ENCODE measurements at places on chromosomes 1 and 21. TPM values are rescaled to one million over a fixed set of nuclear protein-coding genes. Genes with fewer than 3 reads are reported as not detected.

DNA sequence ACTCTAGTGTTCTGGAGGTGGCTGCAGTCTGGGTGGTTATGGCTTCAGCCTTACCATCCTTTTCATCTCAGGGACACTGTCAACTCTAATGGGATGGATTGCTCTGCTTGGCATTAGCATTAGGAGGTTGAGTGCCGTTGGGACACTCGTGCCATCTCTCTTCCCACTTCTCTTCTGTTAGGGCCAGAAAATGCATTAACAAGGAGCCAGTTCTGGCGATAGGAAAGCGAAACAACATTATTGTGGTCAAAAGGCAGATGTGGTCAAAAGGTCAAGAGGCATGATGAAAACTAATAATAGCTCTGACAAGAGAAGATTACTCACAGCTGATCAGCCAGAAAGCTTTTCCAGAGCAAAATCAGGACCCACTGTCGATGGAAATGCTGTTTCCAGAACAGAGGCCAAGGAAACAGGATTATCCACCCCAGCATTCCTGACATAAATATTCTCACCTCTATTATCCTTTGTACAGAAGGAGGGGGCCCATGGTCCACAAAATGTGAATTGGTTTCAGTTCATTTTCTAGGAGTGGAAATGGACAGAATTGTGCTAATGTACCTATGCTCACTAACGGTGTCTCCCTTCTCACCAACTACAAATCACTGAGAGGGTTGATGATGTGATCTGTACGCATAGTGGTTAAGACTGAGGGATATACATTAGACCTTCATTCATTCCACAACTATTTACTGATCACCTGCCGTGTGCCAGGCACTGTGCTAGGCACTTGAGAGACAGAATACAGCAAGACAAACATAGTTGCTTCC is 72.0 kb downstream of the ST6GALNAC5 start:
- no peak for DNase-seq
- H3K27ac ChIP-seq: no peak overlapping the region
- no peaks in the 10 kb centered on the region for H3K4me1 ChIP-seq
- H3K4me3 ChIP-seq: no peak overlapping the region

DNA sequence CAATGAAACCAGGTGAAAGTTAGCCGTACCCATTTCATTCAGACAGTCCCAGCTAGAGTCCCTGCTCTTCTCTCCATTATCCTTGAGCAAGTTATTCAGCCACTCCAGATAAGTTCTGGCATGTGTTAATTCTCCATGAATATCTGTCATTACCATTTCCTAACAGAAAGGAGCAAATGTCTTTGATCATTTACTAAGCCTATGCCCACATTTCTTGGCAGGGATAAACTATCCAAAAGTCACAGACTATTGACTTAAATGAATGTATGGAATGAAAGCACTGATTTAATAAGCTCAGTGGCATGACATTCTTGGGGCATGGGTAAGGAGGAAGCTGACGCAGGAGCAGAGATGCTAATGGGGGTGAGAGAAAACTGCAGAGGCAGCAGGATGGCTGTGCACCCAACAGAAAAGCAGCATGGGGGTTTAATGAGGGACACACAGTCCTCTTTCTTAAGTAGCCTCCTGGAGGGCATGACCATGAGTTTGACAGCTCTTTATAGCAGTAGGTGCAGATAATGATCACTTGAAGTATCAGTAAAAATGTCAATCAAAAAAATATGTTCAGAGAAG is 17.6 kb upstream of the DHCR24 start:
- no peaks in the 10 kb centered on the region for H3K36me3 ChIP-seq
- H3K4me1 ChIP-seq: no peaks in the 10 kb centered on the region
- no peak for DNase-seq
- no peak overlapping the region for H3K27ac ChIP-seq

LYPLAL1 gene
- total RNA-seq: 37.7 TPM

- DNase-seq: peak; percentile 69
- H3K27me3 ChIP-seq: no peaks in the 10 kb centered on the region
- no peaks in the 10 kb centered on the region for H3K36me3 ChIP-seq
- peaks cover 29% of the 10 kb centered on the region for H3K4me1 ChIP-seq
- H3K27ac ChIP-seq: peak overlapping the region; percentile 95
These were observed 48.6 kb downstream of the ITPKB start for GRCh38 chr1:226690460-226690982.

- no peak overlapping the region for H3K4me3 ChIP-seq
- no peaks in the 10 kb centered on the region for H3K27me3 ChIP-seq
- peak overlapping the region; percentile 55 for H3K27ac ChIP-seq
- H3K36me3 ChIP-seq: no peaks in the 10 kb centered on the region
- peaks cover 8% of the 10 kb centered on the region for H3K4me1 ChIP-seq
- DNase-seq: peak; percentile 38
These were observed 10.6 kb upstream of the GADD45A start for GRCh38 chr1:67674260-67675011.

GRCh38 chr1:80245813-80246212 is 1239.3 kb upstream of the ADGRL4 start:
- no peak overlapping the region for H3K4me3 ChIP-seq
- H3K27me3 ChIP-seq: no peaks in the 10 kb centered on the region
- no peak overlapping the region for H3K27ac ChIP-seq
- DNase-seq: no peak

GRCh38 chr21:42755031-42755665 is 101.7 kb downstream of the PDE9A start:
- H3K27me3 ChIP-seq: no peaks in the 10 kb centered on the region
- H3K36me3 ChIP-seq: no peaks in the 10 kb centered on the region
- no peak overlapping the region for H3K27ac ChIP-seq
- DNase-seq: no peak
- H3K4me3 ChIP-seq: no peak overlapping the region

DNA sequence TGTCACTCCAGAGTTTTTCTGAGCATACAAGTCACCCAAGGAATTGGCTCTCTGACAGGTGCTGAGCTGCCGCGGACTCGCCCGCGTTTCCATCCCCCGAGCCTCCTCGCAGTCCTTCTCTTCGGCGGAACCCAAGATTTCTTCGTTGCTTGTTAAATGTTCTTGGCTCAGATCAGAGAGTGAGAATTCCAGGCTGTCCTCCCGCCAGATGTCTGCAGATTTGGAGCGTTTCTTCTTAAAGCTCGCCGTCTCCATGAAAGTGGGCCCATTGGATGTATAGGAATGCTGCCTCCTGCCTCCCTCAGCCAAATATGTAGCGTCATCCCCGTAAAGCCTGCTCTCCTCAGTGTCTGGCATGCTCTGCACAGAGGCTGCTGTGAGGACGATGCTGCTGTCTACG is 77.8 kb downstream of the TIAM1 start:
- H3K27me3 ChIP-seq: no peaks in the 10 kb centered on the region
- no peak overlapping the region for H3K4me3 ChIP-seq
- no peaks in the 10 kb centered on the region for H3K36me3 ChIP-seq

DNA sequence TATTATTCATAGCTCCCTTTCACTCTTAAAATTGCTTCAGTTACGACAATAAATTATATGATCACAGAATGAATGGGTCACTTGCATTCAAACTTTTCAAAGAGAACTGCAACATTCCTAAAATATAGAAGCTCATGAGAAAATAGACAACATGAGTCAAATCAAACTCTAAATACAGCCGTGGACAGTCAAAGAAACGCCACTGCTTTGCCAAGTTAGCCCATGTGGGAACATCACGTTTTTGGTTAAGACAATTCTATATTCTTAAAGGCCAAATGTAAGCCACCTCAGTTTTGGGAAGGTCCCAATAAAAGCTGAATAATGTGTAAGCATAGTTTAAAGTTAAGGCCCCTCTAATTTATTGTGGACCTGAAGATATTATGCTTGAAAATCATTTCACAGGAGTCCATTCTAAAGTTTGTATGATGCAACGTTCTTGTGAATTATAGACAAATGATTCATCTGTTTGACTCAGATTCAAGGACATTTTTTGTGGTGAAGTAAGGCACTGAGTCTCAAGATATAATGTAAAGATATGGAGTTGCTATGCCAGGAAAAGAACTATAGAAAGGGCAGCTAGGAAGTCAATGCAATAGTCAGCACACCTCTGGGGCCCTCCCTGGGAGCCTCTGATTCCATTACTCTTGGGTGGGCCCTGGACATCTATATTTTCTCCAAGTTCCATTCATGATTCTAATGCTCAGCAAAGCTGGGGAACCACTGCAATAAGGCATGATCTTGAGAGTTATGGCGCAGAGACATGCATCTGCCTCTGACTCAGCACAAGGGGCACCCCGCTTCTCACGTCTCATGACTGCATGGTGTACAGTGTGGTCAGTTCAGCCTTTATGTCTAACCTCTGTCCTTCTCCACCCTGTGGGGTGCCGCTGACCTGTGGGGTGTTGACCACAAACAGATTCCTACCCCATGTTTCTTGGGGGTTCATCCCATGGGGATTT is 33.9 kb downstream of the ETS2 start:
- H3K27ac ChIP-seq: no peak overlapping the region
- H3K27me3 ChIP-seq: no peaks in the 10 kb centered on the region
- H3K36me3 ChIP-seq: no peaks in the 10 kb centered on the region
- no peak for DNase-seq
- H3K4me3 ChIP-seq: no peak overlapping the region

- H3K27me3 ChIP-seq: no peaks in the 10 kb centered on the region
- no peak overlapping the region for H3K4me3 ChIP-seq
- H3K36me3 ChIP-seq: no peaks in the 10 kb centered on the region
These were observed 101.9 kb upstream of the TNR start for GRCh38 chr1:175845338-175845737.

DNA sequence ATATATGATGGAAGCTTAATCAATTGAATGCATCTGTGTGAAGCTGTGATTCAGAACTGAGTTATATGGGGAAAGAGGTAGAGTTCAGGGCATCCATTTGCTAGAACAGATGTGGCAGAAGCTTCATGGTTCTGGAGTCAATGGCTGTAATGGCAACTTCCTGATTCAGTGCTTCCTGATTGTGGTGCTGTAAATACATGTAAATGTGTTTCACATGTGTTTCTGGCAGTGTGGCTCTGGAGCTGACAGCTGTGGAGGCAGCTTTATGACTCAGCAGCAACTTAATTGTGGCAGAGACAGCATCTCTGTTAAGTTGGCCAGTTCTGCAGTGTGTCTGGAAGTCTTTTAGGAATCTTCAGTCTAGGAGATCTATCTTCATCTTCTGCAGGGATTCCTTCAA is 226.6 kb upstream of the ZRANB2 start:
- DNase-seq: no peak
- no peaks in the 10 kb centered on the region for H3K27me3 ChIP-seq
- no peaks in the 10 kb centered on the region for H3K36me3 ChIP-seq
- H3K27ac ChIP-seq: no peak overlapping the region

DNA sequence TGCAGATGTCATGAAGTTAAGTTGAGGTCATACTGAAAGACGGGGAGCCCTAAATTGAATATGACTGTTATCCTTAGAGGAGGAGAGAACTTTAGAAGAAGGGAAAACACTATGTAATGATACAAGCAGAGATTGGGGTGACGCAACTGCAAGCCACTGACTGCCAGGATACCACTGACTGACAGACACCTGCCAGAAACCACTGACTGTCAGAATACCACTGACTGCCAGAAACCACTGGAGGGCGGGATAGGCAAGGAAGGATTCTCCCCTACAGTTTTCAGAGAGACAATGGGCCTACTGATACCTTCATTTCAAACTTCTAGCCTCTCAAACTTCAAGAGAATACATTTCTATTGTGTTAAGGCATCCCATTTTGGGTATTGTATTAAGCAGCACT is 388.7 kb downstream of the USH2A start:
- H3K36me3 ChIP-seq: no peaks in the 10 kb centered on the region
- H3K4me1 ChIP-seq: no peaks in the 10 kb centered on the region
- no peaks in the 10 kb centered on the region for H3K27me3 ChIP-seq
- DNase-seq: no peak
- H3K27ac ChIP-seq: no peak overlapping the region
- no peak overlapping the region for H3K4me3 ChIP-seq

- H3K27ac ChIP-seq: no peak overlapping the region
- no peaks in the 10 kb centered on the region for H3K27me3 ChIP-seq
- no peak overlapping the region for H3K4me3 ChIP-seq
- no peaks in the 10 kb centered on the region for H3K36me3 ChIP-seq
These were observed 74.6 kb downstream of the COLGALT2 start for GRCh38 chr1:183962903-183963302.

GRCh38 chr21:14523234-14523633 is 22.9 kb downstream of the SAMSN1 start:
- no peak overlapping the region for H3K4me3 ChIP-seq
- no peaks in the 10 kb centered on the region for H3K36me3 ChIP-seq
- no peaks in the 10 kb centered on the region for H3K4me1 ChIP-seq
- H3K27me3 ChIP-seq: no peaks in the 10 kb centered on the region
- H3K27ac ChIP-seq: no peak overlapping the region
- no peak for DNase-seq

GJA8 gene
- not detected for total RNA-seq

All from uterus (tissue), 4 donors.